Jurkat, Clone E6-1 (cell line): ENCODE measurements at places on chromosomes 6 and 20.

- no peak for DNase-seq
Observed at GRCh38 chr20:3935956-3936340, 46.8 kb downstream of the PANK2 start.

DNA sequence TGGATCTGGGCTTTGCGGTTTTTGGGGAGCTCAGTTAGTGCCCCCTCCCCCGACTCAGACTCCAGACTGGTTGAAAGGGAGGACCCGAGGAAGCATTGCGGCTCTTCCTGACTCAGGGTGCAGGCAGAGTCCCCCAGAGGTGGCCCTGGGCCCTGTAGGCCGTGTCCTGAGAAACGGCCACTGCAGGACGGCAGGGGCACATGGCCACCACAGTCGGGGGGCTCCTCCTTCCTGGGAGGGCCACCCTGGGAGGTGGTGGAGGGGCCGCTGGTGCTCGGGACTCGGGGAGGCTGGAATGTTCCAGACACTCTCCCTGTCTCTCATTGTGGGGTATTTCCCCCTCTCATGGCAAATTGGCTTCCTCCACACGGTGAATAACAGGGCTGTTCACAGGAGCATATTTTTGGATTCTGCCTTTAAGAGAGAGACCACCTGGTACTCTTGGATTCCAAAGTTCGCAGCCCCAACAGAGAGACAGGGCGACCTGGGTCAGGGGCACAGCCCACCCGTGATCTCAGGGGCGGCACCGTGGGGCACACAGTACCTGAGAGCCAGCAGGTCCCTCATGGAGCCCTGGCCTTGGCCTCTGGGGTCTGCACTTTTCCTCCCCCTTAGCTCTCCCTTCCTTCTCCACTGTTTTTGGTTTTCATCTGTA lies 35.7 kb downstream of the FRMD1 start:
- DNase-seq: no peak

GRCh38 chr6:84460491-84460890 lies 233.0 kb upstream of the CEP162 start:
- no peak for DNase-seq

DNA sequence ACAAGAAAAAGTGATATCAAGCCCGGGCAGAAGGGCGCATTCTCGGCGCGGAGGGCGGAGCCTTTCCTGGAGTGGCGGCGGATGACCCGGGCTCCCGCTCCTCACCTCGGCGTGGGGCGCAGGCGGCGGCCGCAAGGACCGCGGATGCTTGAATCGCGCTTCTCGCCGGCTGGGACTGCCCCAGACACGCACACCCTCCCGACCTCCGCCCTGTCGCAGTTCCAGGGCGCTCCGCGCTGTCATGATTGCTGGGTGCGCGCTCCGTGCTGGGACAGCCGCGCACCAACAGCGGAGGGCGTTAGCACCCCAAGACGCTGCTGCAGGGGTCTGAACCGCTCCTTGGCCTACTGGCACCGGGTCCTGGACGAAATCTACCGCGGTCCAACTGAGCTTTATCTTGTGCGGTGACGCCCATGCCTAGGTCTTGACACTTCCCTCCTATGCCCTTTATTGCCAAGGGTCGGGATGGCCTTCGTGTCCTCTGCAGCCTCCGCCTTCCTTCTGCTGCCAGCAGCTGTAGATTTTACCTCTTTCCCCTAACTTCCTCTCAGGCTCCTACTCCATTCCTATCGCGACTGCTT lies 43.3 kb downstream of the IRAK1BP1 start:
- no peak for DNase-seq

DNA sequence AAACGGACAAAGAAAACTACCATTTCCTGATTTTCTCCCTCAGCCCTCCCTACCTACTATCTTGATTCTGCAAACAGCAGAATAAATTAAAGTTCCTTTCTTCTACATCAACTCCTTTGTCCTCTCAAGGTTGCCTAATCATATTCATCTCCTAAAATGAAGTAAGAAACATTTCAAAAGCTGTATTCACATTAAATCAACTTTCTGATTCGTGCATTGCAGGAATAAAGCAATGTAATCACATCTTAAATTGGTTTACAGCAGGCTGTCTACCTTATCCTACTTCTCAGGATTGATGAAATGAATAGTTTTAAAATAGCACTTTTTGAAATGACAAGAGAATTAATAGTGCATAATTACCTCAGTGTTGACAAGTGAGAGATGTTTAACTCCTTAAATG lies 25.1 kb downstream of the PRKN start:
- no peak for DNase-seq

DNA sequence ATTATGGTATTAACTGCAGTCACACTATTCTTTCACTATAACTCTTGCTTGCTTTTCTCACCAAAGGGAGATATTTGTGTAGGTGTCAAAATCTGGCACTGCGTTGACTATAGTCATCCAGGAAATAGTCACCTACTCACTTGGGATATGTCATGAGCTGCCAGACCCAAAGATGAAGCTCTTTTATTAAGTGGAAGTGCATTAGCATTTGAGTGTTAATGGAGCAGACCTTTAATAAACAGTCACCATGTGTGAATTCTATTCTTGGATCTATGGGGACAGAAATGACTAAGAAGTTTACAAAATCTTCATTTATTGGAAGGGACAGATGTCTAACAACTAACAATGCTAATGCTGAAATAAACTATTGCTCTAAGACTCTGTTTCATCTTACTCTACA lies 130.1 kb upstream of the NEDD9 start:
- no peak for DNase-seq

GRCh38 chr6:31091680-31092079 lies 20.7 kb downstream of the C6orf15 start:
- no peak for DNase-seq

DNA sequence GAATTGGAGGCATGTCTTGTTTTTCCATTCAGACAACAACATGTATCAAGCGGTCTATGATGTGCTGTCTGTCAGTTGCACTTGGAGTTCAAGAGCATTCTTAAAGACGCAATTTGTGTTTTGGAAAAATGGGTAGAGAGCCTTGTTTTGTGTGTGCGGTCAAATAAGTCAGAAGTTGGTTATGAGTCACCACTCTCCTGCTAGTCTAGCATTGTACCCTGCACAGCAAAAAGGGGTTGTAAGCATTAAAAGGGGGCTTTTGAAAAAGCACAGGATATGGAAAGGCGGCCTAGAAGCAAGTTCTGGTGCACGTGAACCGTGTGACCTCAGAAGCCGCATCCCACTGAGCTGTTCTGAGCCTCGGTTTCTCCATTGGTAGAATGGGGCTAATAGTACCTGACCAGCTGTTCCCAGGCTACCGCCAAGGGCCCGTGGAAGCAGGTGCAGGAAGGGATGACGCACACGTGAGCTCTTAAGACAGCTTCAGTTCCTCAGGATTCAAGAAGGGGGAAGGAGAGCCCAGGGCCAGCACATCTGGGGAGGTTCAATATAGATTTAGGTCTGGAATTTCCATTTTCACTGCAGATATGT lies 61.6 kb upstream of the SNX9 start:
- DNase-seq: no peak

DNA sequence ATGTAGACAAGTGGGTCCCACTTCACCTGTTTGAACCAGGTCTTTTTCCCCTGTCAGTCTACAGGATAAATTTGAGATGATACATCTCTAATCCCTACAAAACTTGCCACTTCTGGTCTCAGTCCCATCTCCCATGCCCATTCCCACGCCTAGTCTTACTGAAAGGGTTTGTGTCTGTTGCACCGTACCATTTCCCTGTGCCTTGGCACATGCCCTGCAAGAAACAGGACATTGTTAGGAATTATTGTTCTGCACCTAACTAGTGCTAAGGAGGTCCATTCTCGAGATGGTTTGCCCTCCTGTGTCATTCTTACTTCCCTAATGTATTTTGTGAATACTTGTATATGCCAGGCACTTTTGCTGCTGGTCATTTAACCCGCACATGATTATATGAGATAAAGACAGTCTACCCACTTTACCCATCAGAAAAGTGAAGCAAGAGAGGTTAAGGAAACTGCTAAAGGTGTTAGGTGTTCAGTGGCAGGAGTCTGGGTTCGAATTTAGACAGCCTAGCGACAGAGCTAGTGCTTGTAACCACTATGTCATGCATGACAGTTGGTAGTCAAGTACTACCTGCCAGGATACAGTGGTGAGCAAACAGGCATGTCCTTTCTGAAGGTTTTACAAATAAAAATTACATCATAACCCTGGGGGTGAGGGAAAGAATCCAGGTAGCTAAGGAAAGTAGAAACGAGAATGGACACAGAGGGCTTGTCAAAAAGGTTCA lies 12.7 kb downstream of the FAM217A start:
- no peak for DNase-seq

GRCh38 chr20:22411286-22411626 lies 173.1 kb downstream of the FOXA2 start:
- no peak for DNase-seq

- peak; percentile 24 for DNase-seq
Observed at GRCh38 chr6:107318100-107318736, 141.1 kb downstream of the PDSS2 start.

DNA sequence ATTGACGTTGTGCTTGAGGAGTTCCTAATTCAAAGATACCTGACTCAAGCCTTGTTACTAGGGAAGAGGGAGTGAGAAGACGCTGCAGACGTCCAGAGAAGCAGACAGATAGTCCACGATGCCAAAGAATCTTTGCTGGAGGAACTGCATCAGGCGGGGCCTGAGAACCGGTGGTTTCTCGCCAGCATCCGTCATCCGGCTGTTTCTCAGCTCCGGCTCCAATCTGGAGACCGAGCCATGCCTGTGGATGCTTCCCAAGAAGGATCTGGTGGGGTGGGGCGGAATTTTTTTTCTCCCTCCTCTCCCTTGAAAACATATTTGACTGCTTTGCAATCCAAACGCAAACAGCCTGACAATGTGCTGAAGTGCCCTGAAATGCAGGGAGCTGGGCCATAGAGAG lies 125.8 kb upstream of the SRSF6 start:
- DNase-seq: no peak

GRCh38 chr20:41335591-41335990 lies 5.0 kb upstream of the LPIN3 start:
- DNase-seq: no peak

DNA sequence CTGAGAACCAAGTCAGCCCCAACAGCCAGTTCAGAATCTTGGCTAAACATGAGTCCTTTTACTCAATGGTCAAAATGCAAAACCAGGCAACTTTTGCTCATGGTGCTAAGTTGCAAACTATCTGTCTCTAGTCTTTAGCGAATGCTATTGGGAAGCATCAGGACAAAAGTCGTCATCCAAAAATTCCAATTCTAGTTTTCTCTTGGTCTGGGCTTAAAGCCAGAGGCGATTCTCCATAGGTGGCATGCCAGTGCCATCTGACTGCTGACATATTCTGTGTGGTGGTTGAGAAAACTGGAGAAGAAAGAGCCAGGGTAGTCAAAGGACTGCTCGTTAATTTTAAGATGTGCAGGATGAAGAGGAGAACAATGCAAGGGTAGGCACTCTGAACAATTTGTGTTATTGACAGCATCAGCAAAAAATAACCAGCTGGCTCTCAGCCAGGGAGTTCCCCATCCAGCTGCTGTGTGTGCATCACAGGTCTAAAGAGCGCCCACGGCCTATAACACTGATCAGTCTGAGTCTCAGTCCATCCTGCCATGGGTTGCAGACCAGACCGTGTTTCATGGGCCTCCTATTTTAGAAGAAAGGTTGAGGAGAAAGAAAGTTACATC lies 313.6 kb downstream of the ALDH8A1 start:
- no peak for DNase-seq
